Skin of body (tissue), 3 donors: ENCODE measurements at places on chromosomes 11 and 22.
A peak's percentile ranks its signal among the peaks of the same experiment; 100 is the strongest.

- no peak for DNase-seq
Measured at GRCh38 chr11:121240650-121241303, 51.8 kb upstream of the SC5D start.

DNA sequence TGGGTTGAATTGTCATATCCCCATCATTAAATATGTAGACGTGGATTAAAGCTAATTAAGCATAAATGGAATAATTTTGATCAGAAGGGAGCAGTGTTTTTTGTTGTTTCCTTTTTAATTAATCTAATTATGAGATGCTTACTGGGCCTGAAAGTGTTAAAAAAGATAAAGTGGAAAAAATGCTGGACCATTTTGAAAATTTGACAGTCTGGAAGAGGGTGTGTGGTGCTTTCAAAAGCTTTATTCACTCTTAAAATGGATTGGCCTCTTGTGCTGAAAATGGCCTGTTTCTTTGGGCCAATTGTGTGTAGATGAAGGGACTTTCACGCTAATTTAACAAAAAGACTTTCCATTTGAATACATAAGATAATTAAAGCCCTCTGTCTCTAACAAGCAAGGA is 1.8 kb downstream of the TNRC6B start:
- DNase-seq: peak; percentile 80

DNA sequence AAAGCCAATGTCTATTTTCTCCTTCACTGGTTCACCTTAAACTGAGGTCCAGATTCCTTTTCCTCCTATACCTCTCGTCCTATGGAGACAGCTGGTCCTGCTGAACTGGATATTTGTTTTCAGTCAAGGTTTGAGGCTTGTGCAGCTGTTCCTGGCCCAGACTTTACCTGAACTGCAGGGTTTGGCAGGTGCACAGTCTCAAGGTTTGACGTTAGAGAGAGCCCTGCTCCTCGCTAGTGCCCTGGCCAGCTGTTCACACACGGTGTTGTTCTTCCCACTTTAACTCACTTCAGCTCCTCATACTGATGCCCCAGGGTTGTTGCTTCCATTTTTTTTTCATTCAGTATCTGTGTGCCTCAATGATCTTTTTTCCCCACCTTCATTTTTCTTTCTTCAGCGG is 74.0 kb upstream of the TTC12 start:
- no peak for DNase-seq

DNA sequence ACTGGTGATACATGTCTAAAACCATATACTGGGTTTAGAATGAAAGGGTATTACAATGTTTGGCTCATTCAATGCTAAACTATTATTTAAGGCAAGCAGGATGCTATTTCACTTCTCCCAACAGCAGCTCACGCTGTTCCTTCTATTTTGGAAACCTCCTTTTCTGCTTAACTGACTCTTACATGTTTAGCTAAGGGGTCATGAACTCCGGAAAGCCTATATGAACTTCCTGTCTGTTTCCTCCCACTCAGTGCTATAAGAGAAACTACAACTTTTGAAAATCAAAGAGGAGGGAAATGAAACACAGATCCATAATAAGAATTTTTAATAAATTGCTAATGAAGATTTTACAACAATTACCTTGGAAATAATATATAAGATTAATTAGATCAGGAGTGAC is 30.9 kb downstream of the SLC36A4 start:
- DNase-seq: no peak

GRCh38 chr11:118705791-118706545 is 26.5 kb upstream of the TREH start:
- no peak for DNase-seq

- DNase-seq: no peak
Measured at GRCh38 chr11:119087747-119088241, 3.1 kb downstream of the HMBS start.

GRCh38 chr11:116955949-116956348 is 118.5 kb upstream of the APOA1 start:
- DNase-seq: no peak

DNA sequence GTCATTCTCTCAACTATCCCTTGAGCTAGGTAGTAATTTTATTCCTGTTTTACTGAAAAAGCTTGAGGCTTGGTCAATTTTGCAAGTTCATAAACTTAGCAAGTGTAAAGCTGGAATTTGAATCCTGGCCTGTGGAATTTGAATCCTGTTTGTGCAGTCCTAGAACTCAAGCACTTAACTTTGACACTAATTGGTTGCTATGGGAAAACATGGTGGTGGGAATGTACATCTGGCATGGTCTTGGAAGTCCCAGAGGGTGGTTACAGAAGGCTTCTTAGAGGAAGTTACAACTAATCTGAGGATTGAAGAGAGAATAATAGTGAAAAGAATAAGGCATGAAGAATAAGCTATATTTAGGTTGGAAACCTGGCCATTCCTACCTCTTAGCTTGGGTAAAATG is 66.5 kb upstream of the LIN7C start:
- no peak for DNase-seq

- DNase-seq: no peak
Measured at GRCh38 chr11:111736181-111736590, 30.0 kb downstream of the PPP2R1B start.

DNA sequence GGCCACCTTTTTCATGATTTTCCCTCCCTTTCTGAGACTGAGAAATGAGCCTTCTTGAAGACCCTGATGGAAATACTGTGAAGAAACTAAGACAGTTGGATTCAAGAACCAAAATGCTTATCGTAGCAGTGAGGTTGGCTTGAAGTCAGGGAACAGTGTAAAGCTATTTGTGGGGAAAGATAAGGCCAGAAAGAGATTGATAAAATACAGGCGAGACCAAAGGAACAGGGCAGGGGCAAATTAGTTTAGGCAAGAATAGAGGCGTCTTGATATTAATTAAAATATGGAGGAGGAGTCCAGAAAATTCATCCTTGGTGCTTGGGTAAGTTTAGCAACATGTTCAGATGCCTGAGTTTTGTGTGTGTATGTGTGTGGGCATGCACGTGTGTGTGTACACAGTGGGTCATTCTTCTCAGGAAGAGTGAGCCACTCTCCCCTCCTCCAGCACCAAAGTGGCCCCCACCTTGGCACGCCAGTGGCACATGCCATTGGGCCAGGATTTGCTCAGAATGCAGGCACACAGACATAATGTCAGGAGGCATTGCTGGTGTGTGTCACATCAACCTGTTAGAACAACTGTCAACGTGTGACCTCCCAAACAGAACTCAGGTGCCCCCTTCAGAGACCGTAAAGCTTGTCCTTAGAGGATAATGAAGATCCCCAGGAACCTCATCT is 3.9 kb upstream of the EHF start:
- DNase-seq: no peak

GRCh38 chr11:116855413-116855812 is 18.0 kb upstream of the APOA1 start:
- DNase-seq: no peak

- peak; percentile 12 for DNase-seq
Measured at GRCh38 chr11:124758355-124759265, 3.5 kb downstream of the ESAM start.

DNA sequence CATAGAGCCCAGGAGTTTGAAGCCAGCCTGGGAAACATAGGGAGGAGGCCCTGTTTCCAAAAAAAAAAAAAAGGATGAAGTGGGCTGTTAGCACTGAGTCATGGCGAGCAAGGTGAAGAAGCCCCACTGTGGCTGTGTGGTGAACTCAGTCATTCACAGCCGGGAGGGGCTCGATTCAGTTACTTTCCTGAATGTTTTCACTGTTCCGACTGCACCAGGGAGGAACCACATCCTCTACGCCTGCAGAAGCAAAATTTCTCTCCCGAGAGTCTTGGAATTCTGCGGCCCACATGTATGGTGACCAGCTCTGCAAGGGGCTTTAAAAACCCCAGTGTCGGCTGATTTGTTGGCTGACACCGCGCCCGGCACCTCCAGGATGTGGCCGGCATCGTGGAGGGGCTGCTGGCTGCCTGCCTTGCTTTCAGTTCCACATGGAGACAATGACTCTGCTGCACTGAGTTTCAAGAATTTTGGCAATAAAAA is 27.8 kb upstream of the GRAMD4 start:
- peak; percentile 70 for DNase-seq

DNA sequence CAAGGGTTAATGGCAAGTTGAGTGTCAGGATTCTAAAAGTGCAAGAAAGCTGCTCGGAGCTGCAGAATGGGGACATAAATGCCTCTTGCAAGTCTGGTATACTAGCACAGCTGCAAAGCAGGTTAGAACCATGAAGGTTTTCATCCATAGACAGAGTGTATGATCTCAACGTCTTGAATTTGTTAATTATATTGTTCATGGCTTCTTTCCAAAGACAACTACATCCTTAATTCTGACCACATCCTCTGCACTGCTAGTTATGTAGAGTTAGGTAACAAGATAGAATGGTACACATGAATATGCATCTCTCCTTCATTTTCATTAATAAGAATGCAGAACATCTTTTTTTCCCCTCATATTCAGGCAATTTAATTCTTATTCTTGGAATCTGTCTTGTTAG is 34.2 kb downstream of the EXPH5 start:
- DNase-seq: peak; percentile 71

DNA sequence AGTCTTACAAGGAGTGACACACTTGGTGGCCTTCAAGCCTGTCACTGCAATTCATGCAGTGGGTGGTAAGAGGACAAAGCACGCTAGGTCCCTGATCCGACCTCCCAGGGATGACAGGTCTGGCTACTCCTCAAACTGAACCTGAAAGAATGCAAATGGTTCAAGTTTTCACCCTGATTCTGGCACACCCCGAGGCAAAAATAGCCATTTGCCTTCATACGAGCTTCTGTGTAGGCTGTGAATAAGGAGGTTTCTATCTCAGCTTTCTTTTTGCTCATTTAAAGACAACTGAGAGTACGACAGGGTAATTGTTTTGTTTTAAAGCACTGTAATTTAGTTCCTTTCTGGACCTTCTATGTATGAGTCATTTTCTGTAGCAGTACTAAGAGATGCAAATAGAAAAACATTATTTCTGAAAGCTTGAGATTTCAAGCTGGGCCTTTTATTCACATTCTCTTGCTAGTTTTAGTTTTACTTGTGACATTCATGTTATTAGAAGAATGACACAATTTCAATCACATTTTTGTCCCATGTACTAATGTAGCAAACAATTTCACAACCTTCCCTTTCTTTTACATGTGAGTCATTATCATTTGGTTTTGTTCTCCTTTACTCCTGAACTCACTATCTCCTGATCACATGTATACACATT is 56.6 kb upstream of the FDX1 start:
- no peak for DNase-seq

DNA sequence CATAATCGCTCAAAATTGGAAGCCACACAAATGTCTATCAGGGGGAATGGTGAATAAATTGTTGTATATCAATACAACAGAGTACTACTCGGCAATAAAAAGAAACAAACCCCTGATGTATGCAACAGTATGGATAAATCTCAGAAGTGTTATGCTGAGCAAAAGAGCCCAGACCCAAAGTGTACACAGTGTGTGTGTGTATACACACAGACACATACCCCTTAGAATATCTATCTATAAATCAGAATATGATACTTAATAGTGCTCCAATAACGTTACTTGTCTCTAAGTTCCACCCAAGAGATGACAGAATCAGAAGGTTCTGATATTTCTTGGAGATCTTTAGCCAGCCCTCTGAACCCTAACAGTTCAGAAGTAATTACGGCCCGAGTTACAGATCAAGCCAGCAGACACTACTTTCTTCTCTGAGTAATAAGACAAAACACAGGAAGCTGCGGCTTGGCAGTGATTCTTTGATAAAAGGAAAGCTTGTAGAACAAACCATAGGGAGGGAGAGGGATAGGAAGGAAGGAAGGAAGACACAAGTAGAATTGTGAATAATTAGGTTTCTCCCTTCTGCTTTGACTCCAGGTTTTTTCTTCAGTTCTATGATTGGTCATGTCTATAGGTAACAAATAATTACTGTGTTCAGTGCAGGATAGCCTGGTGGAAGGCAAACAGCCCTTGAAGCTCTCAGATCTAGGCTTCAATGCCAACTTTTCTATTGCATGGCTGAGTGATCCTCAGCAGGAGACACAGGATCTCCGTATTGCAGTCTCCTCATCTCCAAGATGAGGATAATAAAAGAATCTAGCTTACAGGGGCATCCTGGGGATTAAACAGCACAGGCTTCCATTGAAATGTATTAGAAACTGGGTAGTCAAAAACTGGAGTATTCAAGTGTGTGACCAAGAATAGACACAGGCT is 75.6 kb upstream of the TEAD1 start:
- DNase-seq: no peak

DNA sequence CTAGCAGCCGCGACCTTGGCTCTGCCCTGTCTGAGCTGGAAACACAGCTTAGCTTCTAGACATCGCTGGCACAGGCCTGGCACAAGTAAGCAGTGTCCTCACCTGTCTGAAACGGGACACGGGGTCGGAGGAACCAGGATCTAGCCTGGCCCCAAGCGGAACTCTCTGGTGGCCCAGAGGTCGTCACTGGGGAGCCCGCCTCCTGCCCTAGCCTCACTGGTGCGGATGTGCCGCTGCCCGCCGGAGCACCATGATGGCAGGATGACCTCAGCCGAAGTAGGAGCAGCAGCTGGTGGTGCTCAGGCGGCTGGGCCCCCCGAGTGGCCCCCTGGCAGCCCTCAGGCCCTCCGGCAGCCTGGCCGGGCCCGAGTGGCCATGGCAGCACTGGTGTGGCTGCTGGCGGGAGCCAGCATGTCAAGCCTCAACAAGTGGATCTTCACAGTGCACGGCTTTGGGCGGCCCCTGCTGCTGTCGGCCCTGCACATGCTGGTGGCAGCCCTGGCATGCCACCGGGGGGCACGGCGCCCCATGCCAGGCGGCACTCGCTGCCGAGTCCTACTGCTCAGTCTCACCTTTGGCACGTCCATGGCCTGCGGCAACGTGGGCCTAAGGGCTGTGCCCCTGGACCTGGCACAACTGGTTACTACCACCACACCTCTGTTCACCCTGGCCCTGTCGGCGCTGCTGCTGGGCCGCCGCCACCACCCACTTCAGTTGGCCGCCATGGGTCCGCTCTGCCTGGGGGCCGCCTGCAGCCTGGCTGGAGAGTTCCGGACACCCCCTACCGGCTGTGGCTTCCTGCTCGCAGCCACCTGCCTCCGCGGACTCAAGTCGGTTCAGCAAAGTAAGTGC is 871 bp downstream of the SLC35E4 start:
- no peak for DNase-seq

DNA sequence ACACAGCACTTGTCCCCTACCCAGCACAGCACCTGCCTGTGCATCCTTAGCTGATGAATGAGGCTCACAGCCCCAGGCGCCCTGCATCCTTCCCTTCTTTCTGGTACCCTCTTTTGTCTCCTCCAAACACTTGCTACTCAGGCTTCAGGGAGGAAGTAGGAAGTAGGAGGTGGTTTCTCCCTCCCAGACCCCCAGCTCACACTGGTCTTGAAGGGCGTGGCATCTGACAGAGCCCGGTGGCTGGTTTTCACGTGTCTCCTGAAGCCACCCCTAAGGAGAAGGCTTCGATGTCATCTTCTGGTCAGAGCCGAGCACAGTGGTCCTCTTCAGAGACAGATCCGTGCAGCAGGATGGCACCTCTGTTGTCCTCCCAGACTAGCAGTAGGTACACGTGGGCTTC is 109.8 kb downstream of the PTPRJ start:
- DNase-seq: no peak

DNA sequence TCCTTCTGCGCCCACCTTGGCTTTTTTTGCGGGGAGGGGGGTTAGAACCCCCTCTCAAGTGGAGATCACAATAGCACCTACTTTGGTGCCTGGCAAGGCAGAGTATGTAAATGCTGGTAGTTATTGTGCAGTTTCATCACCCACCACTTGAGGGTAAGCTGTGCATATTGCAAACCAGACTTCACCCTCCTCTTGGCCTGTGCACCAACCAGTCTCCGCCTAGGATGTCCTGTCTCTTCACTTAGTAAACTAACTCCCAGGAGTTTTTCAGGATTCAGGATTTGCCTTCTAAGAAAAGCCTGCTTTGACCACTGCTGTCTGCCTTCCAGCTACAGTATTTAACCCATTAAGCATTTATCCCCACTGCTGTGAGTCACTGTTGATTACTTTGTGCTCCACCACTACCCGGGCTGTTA is 2.0 kb upstream of the UBXN1 start:
- peak; percentile 76 for DNase-seq
